Activated T-cell treated with anti-CD3 and anti-CD28 coated beads, Interleukin-2, amount 50 U/mL, for 48 hours (primary cell): ENCODE measurements at places on chromosomes 16 and 17.

DNA sequence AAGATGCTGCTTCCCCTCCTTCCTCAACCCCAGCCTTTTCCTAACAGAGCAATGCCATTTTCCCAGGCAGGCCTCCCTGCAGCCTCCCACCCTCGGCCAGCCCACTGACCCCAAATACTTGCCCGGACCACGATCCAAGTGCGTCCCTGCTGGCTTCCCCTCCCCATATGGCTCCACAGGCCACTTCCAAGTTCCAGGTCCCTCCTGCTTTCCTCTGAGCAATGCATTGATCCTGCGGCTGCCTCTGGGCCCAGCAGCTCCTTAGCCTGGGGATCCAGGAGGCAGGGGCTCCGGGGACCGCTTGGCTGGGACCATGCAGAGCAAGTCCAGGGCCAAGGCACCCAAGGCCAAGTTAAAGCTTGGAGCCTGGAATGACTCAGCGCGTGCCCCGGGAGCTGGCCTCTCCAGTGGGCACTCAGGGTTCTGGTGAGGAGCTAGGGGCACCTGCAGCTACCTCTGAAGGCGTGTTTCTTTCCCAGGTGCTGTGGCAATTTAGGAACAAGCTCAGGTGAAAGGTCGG, 51.9 kb upstream of the ENPP7 start:
- DNase-seq = no peak

- DNase-seq = no peak
These were observed 4.0 kb upstream of the ZFHX3 start for GRCh38 chr16:73051961-73052360.

DNA sequence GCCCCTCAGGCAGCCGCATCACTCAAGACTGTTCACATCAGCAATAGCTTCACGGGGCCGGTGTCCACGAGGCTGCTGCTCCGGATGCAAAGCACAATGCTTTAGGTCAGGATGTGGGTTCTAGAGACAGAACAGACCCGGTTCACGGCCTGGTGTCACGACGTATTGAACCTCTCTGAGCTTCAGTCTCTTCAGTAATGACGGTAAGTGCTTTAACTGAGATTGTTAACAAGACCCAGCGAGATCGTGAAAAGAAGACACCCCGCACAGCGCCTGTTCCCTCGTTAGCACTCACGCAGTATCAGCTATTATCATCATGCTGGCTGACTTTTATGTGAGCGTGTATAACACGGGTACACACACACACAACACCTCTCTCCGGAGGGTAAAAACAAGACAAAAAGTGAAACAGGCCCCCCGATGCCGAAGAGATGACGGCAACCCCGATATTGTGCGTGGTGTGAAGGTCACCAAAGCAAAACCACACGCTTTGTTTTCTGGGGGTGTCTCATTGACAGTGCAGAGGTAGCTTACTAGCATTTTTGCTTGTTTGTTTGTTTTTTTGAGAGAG, 21.4 kb upstream of the ABR start:
- DNase-seq = peak; percentile 59

DNA sequence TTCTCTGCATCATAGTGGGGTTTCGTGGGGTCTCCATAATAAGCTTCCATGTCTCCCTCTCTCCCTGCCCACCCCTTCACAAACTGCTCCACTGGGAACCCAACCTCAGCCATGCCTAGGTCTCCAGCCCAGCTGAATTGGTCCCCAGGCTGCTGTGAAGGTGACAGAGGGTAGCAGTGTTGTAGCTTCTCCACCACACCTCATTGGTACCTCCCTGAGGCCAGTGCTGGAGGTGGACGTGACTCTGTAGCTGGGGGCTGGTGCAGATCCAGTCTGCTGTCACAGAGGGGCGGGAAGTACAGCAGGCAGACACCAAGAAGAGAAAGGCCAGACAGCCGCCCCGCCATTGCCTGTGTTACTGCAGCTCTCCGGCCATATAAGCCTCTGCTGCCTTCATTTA, 82.1 kb downstream of the OR1D5 start:
- no peak for DNase-seq

- DNase-seq = no peak
These were observed 10.0 kb downstream of the LRRC36 start for GRCh38 chr16:67336648-67337047.

DNA sequence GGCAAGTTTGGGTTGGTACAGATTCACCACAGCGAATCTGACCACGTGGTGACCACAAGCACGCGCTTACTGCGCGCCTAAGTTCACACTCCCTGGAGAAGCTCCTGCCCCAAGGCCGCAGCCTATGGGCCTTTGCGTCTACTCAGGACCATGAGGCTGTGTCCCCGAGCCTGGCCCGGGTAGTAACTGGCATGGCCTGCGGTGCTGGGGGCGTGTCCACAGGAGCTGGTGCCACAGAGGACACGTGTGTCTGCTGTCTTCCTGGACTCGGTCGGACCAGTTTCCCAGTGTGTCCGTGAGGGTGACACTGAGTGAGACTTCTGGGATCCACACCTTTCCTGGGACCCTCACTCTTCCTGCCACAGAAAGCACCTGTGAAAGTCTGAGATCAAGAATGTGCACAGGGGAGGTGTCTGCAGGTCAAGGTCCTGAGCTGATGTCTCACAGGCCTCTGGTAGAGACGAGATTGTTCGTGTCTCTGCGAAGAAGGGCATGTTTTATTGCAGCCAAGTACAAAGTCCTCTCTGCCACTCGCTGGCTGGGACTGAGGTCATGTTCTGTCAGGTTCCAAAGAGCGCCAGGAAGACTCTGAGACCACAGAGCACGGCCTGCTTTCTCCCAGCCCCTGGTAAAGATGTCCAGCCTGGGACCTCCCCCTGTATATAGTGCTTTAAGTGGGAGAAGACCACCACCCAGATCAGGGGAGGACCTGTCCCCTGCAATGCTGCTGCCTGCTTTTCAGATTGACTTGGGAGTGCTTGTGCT, 25.2 kb upstream of the CAPN15 start:
- DNase-seq = no peak

- DNase-seq = no peak
These were observed 295.8 kb downstream of the ZFHX3 start for GRCh38 chr16:72752004-72752695.

GRCh38 chr16:53537626-53538025, 34.6 kb upstream of the AKTIP start:
- no peak for DNase-seq

DNA sequence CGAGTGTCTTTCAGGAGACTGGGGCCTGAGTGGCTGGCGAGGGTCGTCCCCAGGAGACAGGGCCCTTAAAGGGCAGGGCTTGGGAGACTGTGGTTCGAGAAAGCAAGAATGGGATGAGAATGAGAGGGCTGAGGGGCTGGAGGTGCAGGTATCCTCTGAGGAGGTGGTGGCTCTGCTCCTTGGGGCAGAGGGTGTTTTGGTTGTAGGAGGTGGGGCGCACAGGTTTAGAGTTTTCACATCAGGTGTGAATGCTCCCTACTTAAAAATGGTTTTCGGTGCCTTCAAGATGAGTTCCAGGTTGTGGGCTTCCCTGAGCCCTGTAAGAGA, 430 bp downstream of the BCAS3 start:
- DNase-seq = no peak

GRCh38 chr17:77718669-77718961, 239.9 kb upstream of the TNRC6C start:
- DNase-seq = no peak

DNA sequence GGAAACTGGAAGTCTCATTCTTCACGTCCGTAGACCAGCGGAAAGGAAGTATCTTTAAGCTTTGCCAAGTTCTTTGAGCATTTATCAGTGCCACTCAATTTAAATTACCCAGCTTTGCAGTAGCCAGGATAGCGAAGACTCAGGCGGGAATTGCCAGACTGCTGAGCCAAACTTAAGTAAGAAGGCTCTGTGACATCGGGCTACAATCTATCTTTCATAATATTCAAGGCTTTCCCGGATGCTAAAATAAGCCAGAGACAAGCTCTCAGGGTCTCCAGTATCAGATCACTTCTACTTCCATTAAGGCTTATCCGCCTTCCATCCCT, 436 bp upstream of the BRIP1 start:
- no peak for DNase-seq

GRCh38 chr17:67343237-67343636, 23.1 kb downstream of the PSMD12 start:
- no peak for DNase-seq

DNA sequence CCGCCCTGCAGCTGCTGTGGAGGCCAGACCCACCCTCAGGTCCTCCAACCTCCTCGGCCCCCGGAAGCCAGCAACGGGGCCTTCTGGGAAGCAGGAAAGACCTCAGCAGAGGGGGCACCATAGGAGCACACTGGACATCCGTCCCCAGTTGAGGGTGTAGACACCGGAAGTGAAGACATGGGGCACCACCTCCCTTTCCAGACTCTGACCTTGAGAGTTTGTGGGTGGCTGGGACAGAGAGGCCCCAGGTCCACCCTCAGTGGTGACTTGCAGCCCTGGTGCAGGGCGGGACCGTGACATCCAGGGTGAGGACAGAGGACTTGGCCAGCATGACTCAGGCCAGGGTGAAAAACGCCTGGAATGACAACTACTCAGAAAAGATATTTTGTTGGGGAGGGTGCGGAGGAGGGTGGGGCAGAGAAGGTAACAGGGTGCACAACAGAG, 19.9 kb downstream of the CEP295NL start:
- DNase-seq = no peak

- no peak for DNase-seq
These were observed 14.7 kb upstream of the MYH2 start for GRCh38 chr17:10563991-10564660.

GRCh38 chr17:427891-428290, 75.3 kb upstream of the RPH3AL start:
- no peak for DNase-seq

- no peak for DNase-seq
These were observed 42.9 kb upstream of the C16orf78 start for GRCh38 chr16:49330562-49331201.

- peak; percentile 63 for DNase-seq
These were observed 15.3 kb downstream of the LCMT1 start for GRCh38 chr16:25126820-25127232.

DNA sequence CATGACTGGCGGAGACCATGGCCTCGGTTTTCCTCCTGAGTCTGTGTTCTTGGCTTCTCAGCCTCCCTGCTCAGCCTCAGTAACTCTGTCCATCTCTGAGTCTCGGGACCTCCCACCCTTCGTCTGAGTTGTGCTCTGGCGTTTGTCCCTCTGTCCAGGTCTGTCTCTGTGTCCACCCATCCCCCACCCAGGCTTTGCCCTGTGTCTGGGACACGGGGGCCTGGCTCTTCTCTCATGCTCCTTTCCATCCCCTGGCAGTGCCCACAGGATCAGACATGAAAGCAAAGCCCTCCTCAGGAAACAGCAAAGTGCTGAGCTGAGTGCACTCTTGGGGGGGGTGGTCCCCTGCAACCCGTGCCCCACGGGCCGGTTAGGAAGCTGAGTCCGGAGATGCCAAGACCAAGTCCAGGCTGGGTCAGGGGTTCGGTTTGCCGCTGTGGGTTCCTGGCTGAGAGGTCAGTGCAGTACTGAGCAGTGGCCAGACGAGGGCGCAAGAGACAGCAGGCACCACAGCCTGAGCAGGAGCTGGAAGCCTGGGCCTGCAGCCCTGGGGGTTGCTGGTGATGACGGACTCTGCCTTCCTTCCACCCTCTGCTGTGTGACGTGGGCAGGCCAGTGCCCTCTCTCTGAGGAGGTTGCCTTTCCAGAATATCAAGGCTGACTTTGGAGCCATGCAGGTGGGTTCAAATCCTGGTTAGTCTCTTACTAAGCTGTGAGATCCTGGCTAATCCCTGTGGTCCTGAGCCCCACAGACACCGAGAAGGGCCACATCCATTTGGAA, 2.5 kb downstream of the P2RX1 start:
- peak; percentile 92 for DNase-seq

DNA sequence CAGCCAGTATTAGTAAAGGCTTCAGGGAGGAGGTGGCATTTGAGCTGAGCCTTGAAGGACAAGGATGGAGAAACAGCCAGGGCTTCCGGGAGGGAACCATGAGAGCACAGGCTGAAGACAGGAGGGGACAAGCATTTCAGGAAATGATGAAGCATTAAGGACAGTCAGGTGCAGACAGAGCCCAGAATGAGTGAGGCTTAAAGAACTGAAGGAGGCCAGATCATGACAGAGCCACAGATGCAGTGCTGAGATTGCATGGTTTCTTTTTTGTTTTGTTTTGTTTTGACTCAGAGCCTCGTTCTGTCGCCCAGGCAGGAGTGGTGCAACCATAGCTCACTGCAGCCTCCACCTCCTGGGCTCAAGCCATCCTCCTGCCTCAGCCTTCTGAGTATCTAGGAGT, 211.5 kb downstream of the SOX9 start:
- DNase-seq = no peak

GRCh38 chr17:11803231-11803969, 193.9 kb downstream of the ZNF18 start:
- DNase-seq = no peak

DNA sequence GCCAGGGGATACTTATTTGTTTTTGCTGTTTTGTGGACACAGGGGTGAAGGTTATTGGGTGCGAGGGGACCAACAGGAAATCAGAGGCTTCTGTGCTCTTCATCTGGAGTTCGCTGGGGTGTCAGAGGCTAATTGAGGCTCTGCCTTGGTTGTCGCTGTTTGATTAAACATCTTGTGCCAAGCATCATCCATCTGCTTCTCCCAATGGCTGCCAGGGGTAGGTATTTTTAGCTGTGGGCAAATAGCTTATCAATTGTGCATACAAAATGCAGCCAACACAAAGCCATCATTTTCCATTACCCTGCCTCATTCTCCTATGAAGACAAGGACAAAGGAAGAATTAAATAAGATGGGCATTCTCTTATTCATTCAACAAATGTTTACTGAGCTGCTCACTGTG, 27.8 kb downstream of the GPR139 start:
- DNase-seq = no peak

GRCh38 chr16:64771273-64771672, 350.6 kb downstream of the CDH11 start:
- no peak for DNase-seq

GRCh38 chr16:26391833-26392232, 674.9 kb upstream of the C16orf82 start:
- DNase-seq = no peak

DNA sequence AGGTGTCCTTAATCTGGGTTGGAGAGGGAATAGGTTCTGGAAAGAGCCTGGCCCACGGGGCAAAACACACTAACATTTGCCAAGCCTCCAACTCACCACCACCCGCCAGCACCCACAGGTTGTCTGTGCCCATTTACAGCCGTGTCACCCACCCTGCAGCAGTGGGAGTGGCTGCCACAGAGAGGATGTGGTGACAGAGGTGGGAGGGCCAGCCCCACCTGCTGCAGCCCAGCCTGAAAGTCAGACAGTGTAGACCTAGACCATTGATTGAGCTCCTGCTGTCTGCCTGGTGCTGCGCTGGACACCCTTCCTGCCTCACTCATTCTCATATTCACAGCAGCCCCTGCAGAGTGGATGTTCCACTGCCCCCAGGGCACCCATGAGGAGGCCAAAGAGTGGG, 44.7 kb downstream of the IL21R start:
- DNase-seq = peak; percentile 67

DNA sequence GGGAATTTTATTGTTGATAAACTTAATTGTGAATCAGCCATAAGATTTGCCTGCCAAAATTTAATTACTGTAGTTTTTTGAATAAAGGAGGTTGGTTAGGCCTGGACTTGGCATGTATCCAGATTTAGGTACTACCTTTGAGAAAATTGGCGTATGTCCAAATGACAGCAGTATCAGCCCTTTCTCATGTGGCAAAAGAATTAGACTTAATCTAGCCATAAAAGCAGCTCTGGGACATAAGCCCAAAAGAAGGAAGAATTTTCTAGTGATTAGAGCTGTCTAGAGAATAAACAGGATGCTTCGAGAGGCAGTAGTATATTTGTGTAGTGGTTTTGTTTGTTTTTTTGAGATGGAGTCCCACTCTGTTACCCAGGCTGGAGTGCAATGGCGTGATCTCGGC, 27.7 kb downstream of the PPM1E start:
- DNase-seq = no peak
